ENCODE measurements at places on chromosomes 1 and 21. TPM values are rescaled to one million over a fixed set of nuclear protein-coding genes. Genes with fewer than 3 reads are reported as not detected.

DNA sequence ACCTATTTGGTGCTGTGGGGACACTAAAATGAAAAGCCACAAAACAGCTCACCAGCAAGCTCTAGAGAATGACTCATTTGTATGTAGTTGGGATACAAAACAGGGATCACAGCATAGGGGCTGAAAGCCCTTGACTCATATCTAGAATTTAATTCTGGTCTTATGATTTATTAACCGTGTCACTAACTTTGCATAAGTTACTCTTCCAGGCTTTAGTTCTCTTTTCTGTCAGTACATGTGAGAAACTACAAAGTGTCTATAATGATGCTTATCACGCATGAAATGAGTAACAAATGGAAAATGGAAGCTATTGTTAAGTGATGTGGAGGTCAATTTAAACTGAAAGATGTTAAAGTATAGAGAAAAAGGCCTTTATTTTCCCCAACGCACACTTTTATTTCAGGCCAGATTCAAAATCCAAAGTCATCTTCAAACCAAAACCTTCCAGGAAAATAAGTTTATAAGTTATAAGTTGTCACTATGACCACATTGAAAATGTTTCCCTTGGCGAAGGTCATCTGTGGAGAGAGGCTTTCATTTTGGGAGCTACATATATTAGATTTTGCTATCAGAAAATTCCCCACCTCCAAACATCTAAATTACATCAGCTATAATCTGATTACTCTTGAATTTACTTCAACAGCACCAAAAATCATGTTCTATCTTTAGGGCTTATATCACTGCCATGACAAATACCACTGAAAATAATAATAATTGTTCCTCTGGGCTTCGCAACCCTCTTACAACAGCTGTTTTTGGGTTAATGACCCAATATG lies 430.5 kb downstream of the MRPL39 start:
- H3K36me3 ChIP-seq, result no peaks in the 10 kb centered on the region
- H3K27ac ChIP-seq, result no peak overlapping the region

The DPT gene
- not detected for total RNA-seq

The C4BPA gene
- total RNA-seq, result not detected

The TMEM51 gene
- total RNA-seq, result 4.8 TPM

The TRIM67 gene
- total RNA-seq, result not detected

- H3K27ac ChIP-seq, result no peak overlapping the region
- DNase-seq, result no peak
- H3K36me3 ChIP-seq, result no peaks in the 10 kb centered on the region
- H3K4me3 ChIP-seq, result no peak overlapping the region
- no peaks in the 10 kb centered on the region for H3K4me1 ChIP-seq
- no peaks in the 10 kb centered on the region for H3K27me3 ChIP-seq
Observed at GRCh38 chr1:13981142-13981541, 281.2 kb downstream of the PRDM2 start.

DNA sequence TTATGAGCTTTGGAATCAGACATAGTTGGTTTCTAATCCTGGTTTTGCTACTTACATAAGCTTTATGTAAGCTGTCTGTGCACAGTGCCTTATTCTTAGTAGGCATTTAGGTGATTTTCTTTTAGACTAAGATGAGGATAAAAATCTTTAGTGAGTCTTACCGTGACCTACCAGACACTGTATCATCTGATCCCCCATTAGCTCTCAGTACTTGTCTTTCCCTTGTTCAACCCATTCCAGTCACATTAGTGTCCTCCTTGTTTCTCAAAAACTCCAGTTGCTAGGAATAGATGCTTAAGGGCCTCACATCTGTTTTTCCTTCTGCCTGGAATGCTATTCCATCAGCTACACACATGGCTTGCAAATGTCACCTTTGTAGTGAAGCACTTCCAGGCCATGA lies 18.8 kb downstream of the PPP1R12B start:
- H3K36me3 ChIP-seq, result no peaks in the 10 kb centered on the region
- H3K27ac ChIP-seq, result no peak overlapping the region
- no peak for DNase-seq
- no peaks in the 10 kb centered on the region for H3K4me1 ChIP-seq

- H3K36me3 ChIP-seq, result peaks cover 9% of the 10 kb centered on the region
- no peak overlapping the region for H3K4me3 ChIP-seq
Observed at GRCh38 chr1:243575070-243575469, 275.0 kb downstream of the AKT3 start.

The SH2D1B gene
- total RNA-seq, result not detected
